Natural killer cell (primary cell): ENCODE measurements at places on chromosomes 2 and 18. TPM values are rescaled to one million over a fixed set of nuclear protein-coding genes. Genes with fewer than 3 reads are reported as not detected.

Gene REG3A
- not detected for total RNA-seq

Gene DCTN1
- 116 TPM for total RNA-seq

DNA sequence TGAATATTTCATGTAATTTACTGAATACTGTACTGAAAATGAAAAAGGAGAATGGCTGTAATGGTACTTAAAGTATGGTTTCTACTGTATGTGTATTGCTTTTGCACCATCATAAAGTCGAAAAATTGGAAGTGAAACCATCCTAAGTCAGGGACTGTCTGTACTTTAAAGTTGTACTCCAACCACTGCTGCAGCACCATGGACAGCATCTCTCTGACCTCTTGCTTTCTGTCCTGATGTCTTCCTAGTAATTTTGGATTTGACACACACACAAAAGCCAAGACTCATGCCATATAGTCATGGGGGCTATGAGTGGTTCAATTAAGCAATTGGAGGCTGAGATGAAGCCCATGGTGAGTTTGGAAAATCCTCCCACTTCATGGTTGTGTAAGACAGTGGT lies 256.3 kb upstream of the PKDCC start:
- peak; percentile 11 for DNase-seq

DNA sequence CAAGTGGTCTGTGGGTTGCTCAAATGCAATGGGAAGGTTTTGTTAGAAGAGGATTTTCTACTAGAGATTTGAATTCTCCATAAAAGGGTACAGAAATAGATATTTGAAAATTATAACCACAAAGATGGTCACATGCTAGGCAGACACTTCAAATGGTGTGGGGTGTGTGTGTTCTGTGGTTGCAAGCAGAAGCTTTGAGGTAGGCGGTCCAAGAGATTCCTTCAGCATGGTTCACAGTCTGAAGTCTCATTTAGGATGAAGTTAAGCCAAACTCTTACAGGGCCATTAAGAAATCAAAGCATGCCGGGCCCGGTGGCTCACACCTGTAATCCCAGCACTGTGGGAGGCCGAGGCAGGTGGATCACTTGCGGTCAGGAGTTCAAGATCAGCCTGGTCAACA lies 38.3 kb upstream of the RMDN2 start:
- no peak for DNase-seq

- DNase-seq, result no peak
These were observed 26.7 kb downstream of the TANC1 start for GRCh38 chr2:158994920-158995676.
